Endodermal cell (in vitro differentiated cells): ENCODE measurements at places on chromosomes 3 and 15.

- no peak for DNase-seq
These were observed 26.1 kb downstream of the MGLL start for GRCh38 chr3:127796045-127796830.

DNA sequence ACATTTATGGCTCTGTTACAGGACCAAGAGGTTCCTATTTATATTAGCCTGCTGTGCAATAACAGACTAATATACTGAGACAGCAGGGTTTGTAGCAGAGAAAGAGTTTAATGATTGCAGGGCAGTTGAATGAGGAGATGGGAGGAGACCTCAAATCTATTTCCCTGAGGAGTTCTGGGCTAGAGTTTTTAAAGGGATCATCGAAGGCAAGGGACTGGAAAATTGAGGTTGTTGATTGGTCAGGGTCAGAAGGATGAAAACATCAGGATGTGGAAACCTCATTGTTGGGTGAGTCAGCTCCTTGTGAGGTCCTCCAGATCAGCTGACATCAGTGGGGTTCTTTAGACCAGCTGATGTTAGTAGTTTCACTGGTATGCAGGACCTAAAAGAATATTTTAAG is 60.6 kb upstream of the GOLGA8B start:
- no peak for DNase-seq

DNA sequence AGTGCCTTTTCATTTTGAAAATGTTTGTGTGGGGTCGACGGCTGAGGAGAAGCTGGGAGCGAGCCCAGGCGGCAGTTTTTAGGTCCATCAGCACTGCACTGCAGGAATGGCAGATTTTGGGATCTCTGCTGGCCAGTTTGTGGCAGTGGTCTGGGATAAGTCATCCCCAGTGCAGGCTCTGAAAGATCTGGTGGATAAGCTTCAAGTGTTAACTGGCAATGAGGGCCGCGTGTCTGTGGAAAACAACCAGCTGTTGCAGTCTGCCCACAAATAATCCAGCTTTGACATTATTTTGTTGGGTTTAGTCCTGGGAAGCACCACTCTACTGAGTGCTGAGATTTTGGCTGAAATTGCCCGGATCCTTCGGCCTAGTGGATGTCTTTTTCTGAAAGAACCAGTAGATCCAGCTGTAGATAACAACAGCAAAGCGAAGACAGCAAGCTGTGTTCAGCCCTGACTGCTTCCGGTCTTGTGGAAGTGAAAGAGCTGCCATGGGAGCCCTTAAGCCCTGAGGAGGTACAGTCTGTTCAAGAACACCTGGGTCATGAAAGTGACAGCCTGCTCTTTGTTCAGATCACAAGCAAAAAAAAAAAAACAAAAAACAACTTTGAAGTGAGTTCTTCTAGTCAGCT is 13.1 kb upstream of the ANP32A start:
- no peak for DNase-seq

- no peak for DNase-seq
These were observed 7.6 kb downstream of the HDC start for GRCh38 chr15:50257924-50258323.

GRCh38 chr15:86164232-86164898 is 84.7 kb downstream of the AGBL1 start:
- no peak for DNase-seq

DNA sequence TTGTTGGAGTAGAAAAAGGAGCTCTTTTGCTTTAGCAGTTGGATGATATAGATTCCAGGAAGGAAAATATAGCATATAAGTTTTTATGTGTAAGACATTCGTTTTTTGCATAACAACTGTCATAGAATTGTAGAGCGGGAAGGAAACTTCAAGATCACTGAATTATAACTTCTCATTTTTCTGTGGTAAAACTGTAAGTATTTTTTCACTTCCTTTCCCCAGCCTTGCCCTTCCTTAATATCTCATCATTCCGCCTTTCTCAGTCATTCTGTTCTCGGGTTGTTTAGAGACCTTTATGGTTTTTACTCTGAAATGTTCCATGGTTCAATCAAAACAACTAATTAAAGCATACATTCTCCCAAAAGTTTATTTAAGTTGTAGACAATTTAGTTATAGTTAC is 1.1 kb downstream of the EAF2 start:
- DNase-seq = no peak

DNA sequence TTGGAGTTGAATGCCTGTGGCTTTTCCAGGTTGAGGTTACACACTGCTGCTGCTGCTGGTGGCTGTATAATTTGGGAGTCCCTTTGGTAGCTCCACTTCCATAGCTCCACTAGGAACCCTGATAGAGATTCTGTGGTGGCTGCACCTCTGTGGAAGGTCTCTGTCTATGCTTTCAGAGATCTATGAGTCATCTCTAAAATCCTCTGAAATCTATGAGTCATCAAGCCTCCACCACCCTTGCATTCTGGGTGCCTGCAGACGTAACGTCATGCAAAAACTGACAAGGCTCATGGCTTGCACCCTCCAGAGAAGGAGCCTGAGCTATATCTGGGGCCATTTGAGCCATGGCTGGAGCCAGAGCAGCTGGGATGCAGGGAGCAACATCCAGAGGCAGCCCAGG is 1037.0 kb upstream of the CFAP20DC start:
- no peak for DNase-seq

GRCh38 chr3:71857956-71858355 is 73.0 kb upstream of the PROK2 start:
- DNase-seq = no peak

DNA sequence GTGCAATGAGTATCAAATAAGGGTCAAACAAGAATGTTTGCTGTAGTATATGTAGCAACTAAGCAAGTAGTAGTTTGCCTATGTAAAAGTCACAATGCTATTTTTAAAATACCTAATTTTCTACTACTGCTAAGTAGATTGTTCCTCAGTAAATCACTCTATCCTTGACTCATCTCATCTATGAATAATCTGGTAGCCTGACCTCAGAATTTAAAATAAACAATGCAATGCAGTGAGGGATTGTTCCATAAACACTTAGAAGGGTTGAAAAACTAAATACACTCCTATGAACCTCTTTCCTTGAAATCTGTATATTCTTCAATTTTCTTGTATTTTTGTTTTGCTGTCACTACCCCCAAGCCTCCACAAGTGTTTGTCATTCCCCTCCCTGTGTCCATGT is 253.3 kb downstream of the TBC1D5 start:
- DNase-seq = no peak

- no peak for DNase-seq
These were observed 121.8 kb upstream of the CHL1 start for GRCh38 chr3:74676-75243.

DNA sequence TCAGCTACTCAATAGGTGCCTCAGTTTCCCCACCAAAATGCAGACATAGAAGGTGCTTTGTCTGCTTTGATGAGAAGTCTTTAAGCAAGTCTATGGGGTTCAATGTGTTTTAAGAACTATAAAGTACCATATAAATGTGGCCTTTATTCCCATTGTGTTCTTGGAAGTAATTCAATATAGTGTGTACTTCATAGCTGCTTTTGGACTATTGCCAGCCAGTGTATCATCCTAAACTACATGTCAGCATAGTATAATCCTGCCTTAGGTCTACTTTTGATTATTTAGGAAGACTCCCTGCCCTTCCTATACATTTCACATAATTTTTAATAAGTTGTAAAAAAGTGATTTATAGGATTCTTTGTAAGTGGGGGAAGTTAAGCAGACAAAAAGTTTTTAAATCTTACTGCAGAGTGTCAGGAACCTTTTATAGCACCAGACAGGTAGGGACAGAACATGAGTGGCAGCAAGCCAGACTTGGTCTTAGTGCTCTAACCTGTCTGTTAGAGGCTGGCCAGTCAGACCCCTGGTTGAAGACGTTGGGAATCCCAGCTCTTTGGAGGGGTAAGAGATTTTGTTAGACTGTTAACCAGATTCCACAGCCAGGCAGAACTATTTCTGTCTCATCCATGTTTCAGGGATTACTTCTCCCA is 48.4 kb downstream of the MLH1 start:
- DNase-seq = no peak

DNA sequence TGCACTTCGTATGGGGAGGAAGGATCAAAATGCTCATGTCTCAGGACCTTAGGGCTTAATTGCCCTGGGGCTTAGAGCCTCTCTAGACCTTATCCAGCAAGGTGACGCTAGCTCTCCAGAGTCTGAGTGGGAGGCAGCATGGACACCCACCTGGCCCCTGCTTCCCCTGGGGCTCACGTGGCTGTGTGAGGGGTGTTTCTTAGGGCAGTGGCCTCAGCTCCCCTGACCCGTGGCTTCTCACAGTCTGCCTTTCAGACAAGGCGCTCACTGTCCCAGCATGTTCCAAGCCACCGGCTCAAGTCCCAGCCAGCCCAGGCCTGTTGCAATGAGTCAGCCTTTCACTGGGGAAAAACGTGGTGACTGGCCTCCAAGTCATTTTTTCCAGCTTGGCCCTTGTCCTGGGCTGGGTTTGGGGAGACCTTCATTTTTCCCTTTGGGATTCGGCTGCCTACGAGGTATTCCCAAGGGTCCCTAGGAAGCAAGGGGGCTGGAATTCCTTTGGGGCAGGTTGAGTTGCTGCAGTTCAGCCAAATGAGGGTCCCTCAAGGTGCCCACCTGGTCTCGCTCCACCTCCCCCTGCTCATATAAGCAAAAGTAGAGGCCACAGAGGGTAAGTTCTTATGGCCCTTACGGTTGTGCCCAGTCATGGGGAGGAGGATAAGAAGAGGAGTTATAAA is 15.7 kb downstream of the BHLHE40 start:
- DNase-seq = peak; percentile 72

DNA sequence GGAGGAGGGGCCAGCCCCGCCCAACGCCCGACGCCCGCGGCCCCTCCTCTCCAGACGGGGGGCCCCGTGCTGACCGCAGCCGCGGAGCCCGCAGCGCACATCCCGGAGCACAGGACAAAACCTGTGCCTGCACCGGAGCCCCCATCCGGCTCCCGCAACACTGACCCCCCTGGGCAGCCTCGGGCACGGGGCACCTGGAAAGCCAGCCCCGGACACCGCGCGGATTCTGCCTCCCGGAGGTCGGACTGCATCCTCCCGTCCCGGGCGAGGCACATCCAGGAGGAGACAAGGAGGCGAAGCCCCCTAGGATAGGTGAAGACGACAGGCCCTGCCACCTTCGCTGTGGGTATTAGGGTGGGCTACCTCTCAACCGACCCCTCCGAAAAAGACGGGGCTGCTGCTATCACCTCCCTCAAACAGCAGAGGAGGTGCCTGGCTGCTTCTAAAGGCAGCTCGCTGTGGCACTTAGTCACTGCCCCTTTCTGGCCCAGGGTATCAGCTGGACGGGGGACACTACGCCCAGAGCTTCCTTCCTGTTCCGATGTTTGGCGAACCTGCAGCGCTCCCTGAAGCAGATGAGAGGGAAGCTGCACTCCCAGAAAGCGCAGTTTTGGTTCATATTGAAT is 10.6 kb downstream of the XXYLT1 start:
- DNase-seq = peak; percentile 86

DNA sequence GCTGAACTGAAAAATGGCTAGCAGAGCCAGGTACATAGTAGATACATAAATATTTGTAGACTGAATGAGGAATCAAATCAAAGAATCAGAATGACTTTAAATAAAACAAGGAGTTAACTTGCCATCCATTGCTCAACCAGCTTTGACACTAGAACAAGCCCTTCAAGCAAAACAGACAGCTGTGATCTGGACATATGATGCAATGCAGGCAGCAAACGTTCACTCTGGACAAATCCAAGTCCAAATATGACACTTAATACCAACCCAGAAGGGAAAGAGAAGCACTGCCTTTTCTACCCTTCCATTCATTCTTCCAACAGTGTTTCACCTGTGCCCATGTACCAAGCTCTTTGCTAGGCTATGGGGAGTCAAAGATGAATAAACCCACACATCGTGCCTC is 4.5 kb downstream of the THRB start:
- DNase-seq = no peak

DNA sequence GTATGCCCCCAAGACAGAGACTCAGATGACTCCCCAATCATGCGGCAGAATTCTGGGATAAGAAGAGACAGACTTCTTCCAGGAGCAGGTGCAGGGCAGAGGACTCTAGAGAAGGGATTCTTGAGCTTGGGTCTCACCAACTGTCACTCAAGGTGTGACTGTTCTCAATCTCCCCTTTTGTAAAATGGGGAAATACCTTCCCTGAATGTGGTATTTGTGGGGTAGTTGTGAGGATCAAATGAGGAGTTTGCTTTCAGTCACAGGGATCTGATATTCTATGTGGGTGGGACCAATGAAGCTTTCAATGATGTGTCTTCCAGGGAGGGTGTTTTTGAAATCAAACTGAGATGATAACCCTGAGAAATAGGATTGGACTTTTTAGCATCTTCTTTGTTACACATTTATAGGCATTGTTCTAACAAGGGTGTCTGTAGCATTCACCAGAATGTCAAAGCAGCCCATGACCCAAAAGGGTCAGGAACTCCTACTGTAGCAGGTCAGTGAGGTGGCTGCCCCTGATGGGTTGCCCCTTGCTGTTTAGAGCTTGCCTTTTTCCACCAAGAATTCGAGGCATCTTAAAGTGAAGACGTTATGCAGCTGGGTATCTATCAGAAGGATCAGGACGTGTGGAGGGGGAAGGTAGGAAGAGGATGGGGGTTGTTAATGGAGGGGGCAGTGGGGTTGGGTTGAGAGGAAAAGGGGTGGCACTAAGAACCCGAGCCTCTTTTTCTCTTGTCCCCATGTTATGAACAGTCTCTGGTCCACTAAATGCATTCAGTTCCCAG is 28.8 kb downstream of the UMPS start:
- peak; percentile 51 for DNase-seq

GRCh38 chr15:90187257-90187868 is 13.8 kb upstream of the SEMA4B start:
- DNase-seq = no peak

GRCh38 chr15:99568625-99569352 is 3.0 kb downstream of the MEF2A start:
- no peak for DNase-seq

DNA sequence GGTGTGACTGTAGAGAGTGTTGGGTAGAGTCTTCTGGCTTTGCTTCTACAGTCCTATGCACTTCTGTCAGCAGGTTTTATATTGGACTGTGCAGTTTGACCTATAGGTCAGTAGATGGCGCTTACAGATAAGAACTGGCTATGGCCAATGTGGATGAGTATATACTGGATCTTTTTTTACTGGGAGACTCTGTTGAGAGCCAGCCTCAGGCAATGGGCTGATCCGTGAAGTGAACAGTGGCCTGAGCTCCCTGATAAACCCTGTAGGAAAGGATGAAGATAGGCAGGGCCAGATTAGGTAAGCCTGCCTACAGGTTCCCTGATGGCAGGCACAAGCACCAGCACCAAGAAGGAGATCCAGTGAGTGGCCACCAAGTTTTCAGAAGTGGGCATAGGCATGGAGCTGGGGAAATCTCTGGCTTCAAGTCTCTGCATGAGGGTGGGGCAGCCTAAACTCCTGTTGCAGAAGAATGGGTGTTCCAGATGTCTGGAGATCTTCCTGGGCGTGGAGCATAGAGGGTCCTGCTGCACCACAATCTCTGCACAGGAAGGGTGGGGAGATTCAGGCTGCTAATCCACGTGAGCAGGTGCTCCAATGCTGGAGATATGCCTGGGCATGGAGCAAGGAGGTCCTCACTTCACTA is 326.0 kb upstream of the SGO1 start:
- peak; percentile 73 for DNase-seq
